NCI-H526 (cell line): ENCODE measurements at places on chromosomes 3 and 15.

DNA sequence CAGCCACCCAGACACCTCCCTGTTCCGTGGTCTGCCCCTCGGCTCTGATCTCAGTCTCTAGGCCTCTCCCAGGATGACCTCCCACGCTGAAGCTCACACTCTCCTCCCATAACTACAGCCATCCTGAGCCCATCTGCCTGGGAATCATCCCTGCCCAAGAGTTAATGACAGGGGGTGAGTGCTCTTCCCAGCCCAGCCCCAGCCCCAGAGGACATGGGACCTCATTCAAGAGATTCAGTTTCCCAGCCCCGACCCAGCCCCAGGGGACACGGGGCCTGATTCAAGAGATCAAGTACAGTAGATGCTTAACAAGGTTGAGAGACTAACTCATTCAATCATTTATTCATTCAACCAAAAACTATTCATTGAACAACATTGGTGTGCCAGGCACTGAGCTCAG is 272.0 kb downstream of the XXYLT1 start:
- DNase-seq: no peak

GRCh38 chr15:60546744-60547143 is 67.8 kb upstream of the ICE2 start:
- DNase-seq: no peak

GRCh38 chr15:77173487-77173886 is 102.6 kb upstream of the TSPAN3 start:
- DNase-seq: no peak

- DNase-seq: no peak
These were observed 36.8 kb upstream of the RFTN1 start for GRCh38 chr3:16550305-16550675.

GRCh38 chr3:168044049-168044448 is 51.7 kb downstream of the GOLIM4 start:
- no peak for DNase-seq

DNA sequence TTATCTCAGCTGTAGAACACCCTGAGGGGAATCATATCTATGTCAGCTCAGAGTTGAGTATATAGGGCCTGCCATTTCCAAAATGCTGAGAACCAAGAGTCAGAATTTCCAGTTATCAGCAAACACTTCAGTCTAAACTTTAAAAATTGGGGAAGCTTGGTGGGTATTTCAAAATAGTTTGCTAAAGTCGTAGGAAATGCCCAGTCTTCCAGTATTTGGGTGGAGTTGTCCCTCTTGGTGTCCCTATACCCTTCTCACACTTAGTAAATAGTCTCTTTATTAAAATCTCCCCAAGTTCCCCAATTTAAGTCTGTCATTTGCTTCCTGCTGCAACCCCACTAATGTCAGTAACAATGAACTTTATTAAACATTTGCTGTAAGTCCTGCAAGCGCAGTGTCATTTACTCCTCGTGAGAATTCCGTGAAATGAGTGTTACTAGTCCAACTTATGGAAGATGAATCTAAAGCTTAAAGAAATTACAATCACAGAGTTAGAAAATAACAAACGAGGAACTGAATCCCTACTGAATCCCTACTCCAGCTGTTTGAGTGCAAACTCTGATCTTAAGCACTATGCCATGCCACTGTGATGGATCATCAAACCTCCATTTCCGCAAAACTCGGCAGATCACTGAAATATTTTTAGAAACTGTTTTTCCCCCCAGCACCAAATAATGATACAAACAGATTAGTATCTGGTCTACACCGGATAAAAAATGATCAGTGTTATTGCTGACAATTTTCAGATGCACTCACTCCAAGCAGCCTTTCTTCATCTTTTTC is 341.7 kb upstream of the PROK2 start:
- DNase-seq: no peak

DNA sequence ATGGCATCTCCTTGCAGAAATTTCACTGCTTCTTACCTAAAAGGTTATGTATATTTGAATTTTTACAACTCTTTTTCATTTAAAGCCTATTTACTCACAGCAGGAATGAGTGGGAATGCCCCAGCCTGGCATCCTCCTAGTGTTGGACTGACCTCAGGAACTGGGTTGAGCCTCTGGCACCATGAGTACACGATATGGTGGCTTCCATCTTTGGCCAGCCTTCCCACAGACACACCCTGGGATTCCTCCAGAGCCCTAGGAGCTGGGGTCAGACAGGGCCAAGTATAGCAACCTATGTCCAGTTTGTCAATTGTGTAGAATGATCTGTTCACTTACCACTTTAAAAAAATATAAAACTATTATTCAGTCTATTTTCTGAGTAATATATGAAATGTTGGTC is 57.2 kb upstream of the HEG1 start:
- DNase-seq: no peak

DNA sequence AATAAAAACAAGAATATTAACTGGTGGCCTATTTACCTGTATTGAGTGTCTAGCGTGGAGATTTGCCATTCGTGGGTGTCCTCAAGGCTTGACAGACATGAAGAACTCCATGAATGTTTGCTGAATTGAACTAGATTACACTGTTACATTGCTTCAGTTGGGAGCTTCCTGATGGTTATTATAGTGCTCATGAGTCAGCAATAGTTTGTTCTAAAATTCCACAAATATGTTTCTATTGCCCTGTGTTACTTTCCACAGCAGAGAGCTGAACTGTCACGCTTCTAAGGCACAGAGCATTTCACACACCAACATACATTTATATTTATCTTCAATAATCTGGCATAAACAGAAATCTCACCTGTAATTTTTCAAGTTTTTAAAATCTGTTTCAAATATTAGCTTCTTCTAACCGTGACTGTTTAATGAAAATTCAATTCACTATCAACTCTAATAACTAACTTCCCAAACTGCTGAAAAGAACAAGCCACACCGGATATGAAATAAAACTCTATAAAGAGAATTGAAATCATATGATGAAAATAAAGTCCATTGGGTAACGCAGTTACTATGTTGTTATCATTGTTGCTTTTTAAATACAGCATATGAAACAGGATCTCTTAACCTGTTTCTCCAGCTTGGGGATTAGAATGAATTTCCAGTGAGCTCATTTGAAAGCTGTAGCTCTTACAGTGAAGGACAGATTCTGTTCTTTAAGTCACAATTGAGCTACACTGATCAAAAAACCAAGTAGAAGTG is 61.2 kb upstream of the MCF2L2 start:
- DNase-seq: no peak

- no peak for DNase-seq
These were observed 51.2 kb downstream of the KLHL25 start for GRCh38 chr15:85743392-85744055.

DNA sequence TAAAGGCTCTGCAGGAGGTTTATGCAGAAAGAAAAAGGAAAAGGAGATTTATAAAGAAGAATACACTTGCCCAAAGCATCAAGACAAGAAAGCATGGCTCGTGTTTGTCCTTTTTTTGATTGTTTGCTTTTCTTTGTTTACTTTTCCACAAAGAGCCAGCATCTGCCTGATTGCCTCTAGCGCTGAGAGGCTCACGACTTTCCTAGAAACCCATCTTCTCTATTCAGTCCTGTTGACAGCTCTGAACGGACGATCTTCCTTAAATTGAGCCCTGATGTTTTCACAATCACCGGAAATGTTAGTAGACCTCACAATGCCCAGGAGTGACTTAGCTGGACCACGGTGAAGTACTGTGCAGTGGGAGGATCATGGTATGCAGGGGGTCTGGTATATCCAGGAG is 12.4 kb downstream of the GP5 start:
- DNase-seq: no peak

GRCh38 chr3:182148360-182148759 is 436.6 kb downstream of the SOX2 start:
- DNase-seq: no peak

- no peak for DNase-seq
These were observed 552.3 kb downstream of the NAALADL2 start for GRCh38 chr3:175411405-175411804.

DNA sequence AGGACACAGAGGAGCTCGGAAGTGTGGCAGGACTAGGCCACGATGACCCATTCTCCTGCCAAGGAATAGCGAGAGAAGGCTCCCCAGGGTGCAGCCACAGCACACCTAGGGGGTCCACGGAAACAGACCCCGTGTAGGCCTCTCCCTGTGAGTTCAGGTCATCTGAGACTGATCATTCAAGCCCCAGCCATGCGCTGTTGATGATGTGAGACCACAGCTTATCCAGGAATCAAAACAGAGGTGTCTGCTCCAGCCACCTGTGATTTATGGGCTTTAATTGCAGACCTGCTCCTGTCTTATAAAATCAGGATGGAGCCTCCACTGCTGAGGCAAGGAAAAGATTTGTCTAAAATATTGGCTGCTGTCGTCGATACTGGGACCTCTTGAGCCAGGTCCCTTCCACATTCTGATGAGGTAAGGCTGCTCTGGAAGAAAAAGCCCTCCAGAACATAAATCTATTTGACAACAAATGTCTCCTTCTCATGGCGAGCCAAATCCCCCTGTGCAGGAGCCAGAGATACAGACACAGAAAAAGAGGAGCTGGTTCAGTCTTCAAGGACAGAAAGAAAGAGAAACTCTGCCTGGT is 186.7 kb downstream of the TJP1 start:
- no peak for DNase-seq

- no peak for DNase-seq
These were observed 18.0 kb upstream of the ZXDC start for GRCh38 chr3:126493739-126494138.

- DNase-seq: no peak
These were observed 755.5 kb upstream of the SEMA6D start for GRCh38 chr15:46961795-46962194.

DNA sequence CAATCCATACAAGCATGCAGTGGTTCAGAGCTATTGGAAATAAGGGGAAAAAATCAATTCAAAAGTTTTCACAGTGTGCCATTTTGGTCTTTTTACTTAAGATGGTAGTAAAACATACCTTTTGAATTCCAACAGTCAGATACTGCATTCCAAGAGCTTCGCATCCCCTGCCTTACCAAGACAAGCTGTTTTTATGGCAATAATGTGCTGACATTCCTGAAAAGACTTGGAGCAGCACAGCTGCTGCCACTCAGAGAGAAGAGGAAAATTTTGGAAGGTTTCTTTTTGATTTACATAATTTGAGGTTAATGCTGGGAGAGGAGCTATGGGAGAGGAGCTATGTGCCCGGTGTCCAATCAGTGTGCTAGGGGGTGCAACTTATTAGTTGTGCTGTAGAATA is 148.3 kb downstream of the FEZF2 start:
- DNase-seq: no peak

DNA sequence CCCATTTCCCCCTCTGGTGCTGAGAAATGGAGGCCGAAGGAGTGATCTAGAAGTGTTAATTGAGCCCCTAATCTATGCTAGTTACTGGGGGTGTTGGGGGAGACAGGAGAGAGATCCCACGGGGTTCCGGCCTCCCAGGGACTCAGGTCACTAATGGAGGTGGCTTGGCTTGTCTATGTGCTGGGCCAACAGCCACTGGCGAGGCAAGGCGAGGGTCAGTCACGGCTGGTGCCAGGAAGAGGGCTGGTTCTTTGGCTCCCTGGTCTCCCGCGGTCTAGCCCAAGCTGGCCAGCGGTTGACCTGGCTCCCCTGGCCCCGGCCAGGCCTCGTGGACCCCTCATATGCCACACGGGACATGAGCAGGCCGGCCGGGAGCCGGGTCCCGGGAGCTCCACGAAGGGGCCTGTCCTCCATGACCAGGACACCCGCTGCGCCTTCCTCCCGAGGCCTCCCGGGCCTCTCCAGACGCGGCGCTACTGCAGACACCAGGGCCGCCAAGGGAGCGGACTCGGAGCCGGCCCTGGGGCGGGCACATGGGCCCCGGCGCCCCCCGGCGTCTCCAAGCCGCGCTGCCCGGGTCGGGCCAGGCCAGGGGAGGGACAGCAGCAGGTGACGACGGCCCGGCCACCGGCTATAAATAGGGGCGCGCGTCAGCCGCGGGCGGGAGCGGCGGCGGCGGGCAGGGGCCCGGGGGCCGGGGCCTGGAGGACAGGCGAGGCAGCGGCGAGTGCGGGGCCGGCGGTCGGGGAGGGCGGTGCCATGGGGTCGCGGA is at the start of gene ALPK3:
TSS of gene ALPK3 (plus strand) at position 663 of the 772 bp plus-strand sequence. CDS start at position 760, 97 bp downstream.
- DNase-seq: no peak

GRCh38 chr15:98767692-98768091 is 119.4 kb downstream of the IGF1R start:
- DNase-seq: no peak

- peak; percentile 47 for DNase-seq
These were observed 768 bp downstream of the ANO10 start for GRCh38 chr3:43620831-43621655.

DNA sequence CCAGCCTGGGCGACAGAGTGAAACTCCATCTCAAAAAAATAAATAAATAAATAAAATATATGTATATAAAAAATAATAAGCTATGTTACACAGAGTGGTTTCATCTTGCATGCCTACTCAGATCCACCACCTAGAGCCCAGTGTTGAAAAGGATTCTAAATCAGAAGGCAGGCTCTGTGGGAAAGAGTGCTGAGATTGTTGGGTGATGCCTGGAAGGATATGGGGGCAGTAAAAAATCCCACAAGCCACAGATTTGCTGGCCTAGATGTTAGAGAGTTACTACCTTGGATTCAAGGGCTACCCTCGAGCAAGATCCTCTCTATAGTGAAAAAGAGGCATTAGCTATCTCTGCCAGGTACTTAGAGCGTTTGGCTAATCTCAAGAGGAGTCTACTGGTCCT is 144.3 kb downstream of the STAC start:
- no peak for DNase-seq

DNA sequence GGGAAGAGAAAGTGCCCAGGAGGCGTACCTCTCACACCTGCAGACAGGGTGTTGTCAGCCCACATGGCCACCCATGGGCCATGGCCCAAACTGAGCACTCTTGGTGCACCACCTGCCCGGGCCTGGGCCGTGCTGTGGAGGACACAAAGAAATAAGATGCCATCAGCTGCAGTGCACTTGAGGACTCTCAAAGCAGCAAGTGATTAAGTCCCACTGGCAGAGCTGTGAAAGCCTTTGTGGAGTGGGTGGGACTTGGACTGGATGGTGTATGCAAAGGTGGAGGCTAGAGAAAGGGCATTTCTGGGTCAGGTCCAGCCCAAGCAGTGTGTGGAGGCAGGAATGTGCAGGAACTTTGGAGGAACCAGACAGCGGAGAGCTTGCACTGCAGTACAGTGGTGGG is 122.3 kb downstream of the MEGF11 start:
- peak; percentile 21 for DNase-seq
